ENCODE measurements at places on chromosomes 4 and X.

- DNase-seq: no peak
These were observed 11.4 kb downstream of the PDLIM3 start for GRCh38 chr4:185523862-185524261.

DNA sequence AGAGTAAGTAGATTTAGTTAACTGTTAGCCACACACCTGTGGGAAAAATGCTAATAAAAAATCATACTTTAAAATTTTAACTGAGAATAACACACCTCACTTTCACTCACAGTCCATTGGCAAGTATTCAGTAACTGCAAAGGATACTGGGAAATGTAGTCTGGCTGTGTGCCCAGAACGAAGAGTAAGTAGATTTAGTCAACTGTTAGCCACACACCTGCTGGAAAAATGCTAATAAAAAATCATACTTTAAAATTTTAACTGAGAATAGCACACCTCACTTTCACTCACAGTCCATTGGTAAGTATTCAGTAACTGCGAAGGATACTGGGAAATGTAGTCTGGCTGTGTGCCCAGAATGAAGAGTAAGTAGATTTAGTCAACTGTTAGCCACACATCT lies 178.4 kb upstream of the NWD2 start:
- no peak for DNase-seq

GRCh38 chr4:56681158-56681852 lies at the start of gene HOPX:
Gene HOPX, minus strand, starts transcription at chr4:56681296. Its CDS starts 23,480 bp downstream, at chr4:56657816.
- no peak for DNase-seq

DNA sequence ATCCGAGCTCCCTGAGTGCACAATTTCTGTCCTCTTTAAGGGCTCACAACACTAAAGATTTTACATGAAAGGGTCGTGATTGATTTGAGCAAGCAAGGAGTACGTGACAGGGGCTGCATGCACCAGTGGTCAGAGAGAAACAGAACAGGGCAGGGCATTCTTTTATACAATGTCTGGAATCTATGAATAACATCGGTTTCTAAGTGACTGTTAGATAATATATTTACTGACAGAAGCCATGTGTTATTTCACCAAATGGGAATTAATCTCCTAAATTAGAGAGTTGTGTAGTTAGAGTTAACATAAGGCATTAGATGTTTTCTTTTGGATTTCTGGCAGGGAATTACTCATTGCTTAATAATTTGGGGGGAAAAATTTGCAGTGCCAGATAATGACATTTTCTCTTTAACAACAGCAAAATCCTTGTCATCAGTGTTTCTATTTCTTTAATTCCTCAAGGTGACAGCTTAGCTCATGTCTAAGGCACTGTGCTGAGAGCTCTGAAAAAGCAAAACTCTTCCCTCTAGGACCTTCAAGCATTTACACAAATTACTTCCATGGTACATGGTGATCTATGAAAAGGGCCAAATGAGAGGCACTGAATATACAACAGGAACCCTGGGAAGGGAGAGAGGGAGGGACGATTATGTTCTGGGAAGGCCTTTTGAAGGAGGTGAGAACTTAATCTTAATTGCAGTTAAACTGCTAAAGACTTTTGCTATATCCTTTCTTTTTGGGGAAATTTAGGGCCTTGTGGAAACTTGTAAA lies 145.0 kb downstream of the RTL3 start:
- no peak for DNase-seq

- no peak for DNase-seq
These were observed 5.2 kb downstream of the MAEA start for GRCh38 chr4:1294891-1295290.

DNA sequence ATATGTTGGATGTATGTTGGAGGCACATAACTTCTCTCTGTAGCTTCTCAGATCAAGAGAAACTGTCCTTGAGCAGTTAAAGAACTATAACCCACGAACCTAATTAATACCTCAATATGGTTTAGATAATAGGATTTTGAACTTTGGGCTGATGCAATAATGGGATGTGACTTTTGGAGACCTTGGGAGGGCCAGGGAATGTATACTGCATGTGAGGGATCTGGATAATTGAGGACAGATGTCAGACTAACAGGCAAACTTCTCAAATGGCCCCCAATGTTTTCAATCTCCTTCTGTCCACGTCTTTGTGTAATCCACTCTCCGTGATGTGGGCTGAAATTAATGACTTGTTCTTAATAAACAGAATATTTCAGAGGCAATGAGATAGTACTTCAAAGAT lies 202.2 kb upstream of the FAT4 start:
- DNase-seq: no peak

DNA sequence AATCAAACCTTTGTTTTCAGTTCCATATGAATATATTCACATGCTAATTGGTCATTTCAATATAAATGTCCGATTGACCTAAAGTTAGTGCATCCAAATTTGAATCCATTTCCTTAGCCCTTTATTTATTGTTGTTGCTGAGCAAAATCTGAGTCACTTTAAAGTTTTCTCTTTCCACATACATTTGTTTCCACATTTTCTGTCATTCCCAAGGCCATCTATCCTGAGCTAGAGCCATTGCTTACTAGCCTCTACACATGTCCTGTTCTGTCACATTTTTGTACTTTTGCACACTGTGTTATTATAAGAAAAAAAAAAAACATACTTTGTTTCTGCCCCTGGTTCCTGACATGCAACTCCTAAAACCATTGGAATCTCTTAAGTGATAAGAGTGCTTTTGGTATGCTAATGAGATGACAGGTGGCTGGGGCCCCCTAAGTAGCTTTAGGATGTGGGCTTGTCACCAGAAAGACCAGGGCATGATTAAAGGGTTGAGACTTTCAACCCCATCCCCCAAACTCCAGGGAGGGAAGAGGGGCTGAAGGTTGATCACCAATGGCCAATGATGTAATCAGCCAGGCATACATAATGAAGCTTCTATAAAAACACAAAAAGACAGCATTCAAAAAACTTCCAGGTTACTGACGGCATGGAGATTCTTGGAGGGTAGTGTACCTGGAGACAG lies 353.3 kb upstream of the MAGEB16 start:
- no peak for DNase-seq

DNA sequence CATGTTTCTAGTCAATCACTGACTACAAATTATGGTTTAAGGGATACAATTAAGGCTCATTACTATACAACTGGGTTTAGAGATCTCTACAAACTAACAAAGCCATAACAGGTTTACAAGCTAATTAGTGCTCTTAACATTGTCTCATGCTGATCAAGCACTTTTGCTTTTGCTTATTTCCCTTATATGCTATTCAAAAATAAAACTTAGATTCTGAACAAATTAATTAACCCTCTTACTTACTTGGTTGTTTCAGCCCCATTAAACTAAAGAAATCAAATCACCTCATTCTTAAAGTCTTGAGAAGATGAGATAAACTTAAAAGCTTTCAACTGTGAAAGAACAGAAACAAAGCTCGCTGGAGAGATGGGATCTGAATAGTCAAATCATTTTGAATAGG lies 2024.5 kb upstream of the ADGRL3 start:
- no peak for DNase-seq

GRCh38 chrX:103797691-103798090 lies 21.1 kb downstream of the PLP1 start:
- no peak for DNase-seq

- no peak for DNase-seq
These were observed at the start of gene SOWAHD for GRCh38 chrX:119757979-119758730. Gene SOWAHD, plus strand, starts transcription at chrX:119758588. Its CDS starts 80 bp downstream, at chrX:119758668.

GRCh38 chr4:105707782-105708180 lies 708 bp downstream of the INTS12 start:
- DNase-seq: no peak

- DNase-seq: no peak
These were observed 150.1 kb downstream of the KLF8 start for GRCh38 chrX:56382278-56382677.

DNA sequence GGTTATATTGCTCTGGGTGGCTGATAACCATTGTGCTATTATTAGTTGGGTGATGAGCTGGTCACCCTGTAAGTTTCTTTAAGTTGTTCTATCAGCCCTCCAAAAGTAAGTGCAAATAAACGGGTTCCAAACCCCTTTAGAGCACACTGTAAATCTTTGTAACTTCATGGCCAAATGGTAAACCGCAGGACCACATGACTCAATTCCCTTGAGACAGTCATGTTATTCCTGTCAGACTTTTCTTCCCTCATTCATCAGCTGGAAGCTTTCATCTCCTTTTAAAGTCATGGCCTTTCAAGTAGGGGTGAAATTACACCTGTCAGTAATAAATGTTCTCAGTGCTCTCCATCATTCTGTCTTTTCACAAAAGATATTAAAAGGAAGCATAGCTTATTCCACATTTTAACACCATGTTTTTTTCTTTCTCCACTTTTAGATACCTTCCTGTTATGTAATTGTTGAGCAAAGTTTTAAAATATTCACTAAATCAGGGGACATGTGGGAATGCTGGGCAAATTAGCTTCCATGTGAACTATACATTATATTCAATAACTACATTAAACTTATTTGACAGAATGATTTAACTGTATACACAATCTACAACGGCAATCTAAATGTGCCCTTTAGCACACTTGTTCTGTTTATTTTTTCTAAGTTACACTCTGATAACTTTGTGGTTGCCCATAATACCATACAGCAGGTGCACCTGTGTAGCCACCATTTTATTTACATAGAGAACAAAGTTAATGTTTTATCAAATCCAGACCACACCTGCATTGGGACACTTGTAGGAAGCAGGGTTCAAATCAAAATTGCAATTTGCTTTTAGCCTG lies 275.5 kb downstream of the CFAP299 start:
- DNase-seq: no peak

DNA sequence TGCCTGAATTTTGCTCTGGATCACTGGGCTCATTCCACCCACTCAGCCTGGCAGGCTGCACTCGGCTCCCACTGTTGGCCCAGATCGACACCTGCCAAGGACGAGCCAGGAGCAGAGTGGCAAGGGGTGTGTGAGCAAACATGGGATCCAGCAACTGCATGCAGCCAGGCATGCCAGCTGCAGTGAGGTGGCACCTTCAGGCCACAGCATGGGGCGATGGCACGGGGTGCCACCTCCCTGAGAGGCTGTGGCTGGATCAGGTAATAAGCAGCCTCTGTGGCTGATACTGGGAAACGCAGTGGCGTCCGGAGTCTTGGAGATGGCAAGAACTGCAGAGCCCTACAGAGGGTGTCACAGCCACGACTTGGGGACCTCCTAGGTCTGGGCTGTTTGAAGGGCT lies 244.5 kb upstream of the FSTL5 start:
- DNase-seq: no peak

- DNase-seq: no peak
These were observed 59.2 kb downstream of the PCDH19 start for GRCh38 chrX:100350704-100351489.

- DNase-seq: no peak
These were observed 57.7 kb upstream of the SLC7A11 start for GRCh38 chr4:138299881-138300280.

DNA sequence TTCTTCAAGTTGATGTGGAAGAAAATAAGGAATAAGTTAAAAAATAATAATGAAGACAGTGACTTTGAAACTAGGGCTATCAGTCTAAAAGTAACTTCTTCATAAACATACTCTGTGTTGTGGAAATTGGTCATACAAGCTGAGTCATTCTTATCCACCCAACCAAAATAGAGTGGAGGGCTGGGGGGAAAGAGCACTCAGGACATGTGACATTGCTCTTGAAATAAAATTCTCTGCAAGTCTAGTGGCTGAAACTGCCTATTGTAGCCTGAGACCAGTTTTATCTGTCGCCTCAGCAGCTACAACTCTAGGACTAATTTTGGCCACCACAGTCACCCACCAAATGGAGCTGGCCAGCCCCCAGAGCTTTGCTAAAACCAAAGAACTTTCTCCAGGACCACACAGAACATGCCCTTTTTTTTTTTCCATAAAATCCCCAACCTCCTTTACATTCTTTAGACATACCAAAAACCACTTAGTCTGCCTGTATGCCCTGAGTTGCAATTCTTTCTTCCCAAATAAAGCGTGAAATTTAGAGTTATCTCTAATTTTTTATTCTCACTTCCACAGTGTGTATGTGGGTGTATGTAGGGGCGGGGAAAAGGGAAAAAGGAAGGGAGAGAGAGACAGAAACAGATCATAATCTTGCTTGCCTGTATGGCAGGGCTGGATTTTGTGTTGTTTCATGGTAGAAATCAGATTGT lies 23.0 kb upstream of the SLC25A4 start:
- no peak for DNase-seq

GRCh38 chrX:38273453-38273852 lies 52.8 kb upstream of the SRPX start:
- no peak for DNase-seq

DNA sequence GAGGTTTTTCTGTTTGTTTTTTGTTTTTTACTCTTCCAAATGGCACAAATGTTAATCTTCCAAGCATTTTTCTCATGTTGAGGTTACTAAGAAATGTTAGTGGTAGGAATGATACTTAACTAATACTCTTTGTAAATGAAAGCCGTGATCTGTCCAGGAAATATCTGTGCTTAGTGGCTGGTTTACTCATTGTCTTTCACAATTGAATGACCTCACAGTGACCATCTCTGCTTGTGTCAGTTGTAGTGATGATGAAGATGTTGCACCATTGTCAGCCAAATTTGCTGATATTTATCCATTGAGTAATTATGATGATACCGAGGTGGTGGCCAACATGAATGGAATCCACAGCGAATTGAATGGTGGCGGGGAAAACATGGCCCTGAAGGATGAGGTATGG lies 93.5 kb downstream of the TNIP2 start:
- peak; percentile 67 for DNase-seq

GRCh38 chr4:138049355-138049754 lies 192.8 kb downstream of the SLC7A11 start:
- DNase-seq: no peak

- no peak for DNase-seq
These were observed 258.6 kb upstream of the AGTR2 start for GRCh38 chrX:115911967-115912366.

GRCh38 chr4:23924556-23924955 lies 34.7 kb upstream of the PPARGC1A start:
- no peak for DNase-seq

- no peak for DNase-seq
These were observed 36.5 kb downstream of the CLCN5 start for GRCh38 chrX:49958727-49959485.

DNA sequence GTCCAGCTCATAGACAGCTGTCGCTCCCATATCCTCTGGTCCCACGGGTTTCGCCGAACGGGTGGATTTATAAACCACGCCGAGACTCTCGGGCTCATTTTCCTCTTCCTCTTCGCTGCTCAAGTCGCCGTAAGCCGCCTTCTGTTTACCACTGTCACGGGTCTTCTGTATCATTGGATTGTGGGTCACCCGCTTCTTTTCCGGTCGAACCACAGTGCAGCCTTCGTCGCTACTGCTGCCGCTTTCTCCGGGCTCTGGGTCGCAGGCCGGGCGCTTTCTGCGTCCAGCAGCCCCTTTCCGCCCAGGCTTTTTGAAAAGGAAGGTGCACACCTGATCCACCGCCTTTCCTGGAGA lies 311 bp downstream of the RNF113A start:
- DNase-seq: no peak

- peak; percentile 99 for DNase-seq
These were observed 111.5 kb downstream of the AFAP1 start for GRCh38 chr4:7828011-7828720.

- DNase-seq: no peak
These were observed 131.1 kb upstream of the INPP4B start for GRCh38 chr4:142977182-142977581.

DNA sequence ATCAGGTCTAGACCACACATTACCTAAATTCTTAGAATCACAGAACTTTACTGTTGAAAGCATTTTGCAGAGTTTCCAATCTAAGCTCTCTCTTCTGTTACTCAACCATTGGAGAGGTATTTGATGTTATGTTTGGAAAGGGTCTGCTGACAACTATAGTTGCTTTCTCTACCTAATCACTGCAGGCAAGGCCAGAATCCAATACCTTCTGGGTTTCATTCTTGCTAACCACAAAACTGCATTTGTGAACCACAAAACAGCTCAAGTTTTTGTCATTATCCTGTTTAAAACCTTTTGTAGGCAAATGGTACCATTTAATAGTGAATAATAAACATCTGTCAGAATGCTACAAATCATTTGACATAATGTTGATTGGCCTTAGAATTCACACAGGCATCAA lies 380.1 kb downstream of the GASK1B start:
- no peak for DNase-seq

All from AG04449 (cell line).